ENCODE measurements at places on chromosomes 2 and 18.

DNA sequence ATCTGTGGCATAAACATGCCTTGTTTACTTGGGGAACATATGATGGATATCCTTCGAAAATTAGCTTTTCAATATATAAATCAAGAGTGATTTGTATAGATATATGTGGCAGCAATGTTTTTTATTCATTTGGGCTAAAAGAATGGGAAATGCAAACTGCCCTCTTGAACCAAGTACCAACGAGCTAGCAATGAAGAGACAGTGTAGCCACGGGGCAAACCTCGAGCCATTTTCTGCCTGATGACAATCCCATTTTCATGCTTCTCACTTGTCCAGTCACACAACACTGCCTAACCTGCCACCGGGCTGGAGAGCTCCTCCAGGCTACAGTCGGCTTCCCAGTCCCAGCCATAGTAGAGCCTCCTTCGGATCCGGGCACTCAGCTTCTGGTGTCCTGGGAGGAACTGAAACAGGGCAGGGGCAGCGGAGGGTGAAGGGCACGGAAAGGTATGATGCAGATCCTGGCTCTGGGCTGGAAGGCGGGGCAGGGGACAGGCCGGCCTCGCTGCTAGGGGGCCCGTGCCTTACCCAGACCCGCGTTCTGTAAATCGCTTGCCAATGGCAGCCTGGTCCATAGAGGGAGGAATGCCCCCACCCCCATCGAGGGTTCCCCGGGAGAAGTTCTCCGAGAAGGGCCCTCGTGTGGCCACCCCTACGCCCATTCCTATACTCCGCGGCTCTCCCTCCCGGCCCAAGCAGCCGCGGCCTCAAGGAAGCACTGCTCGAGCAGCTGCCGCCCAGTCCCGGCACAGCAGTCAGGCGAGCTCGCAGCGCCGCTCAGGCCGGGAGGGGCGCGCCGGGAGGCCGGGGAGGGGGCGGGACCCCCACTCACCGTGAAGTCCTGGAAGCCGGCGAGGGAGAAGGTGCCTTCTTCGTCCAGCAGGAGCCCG is 552 bp downstream of the CNPPD1 start:
- peak; percentile 64 for DNase-seq

GRCh38 chr2:8779795-8780671 is 57.4 kb downstream of the KIDINS220 start:
- no peak for DNase-seq

GRCh38 chr18:44651478-44651877 is 29.2 kb upstream of the SETBP1 start:
- no peak for DNase-seq

DNA sequence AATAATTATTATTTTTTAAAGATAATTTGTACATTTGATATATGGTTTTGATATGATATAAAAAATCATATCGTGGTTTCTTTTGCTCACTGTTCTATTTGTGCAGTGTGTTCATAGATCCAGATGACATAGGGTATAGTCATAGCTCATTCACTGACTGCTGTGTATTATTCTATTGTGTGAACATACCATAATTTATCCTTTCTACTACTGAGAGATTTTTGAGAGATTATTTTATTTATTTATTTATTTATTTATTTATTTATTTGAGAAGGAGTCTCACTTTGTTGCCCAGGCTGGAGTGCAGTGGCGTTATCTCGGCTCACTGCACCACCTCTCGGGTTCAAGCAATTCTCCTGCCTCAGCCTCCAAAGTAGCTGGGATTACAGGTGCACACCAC is 39.0 kb downstream of the FER1L5 start:
- no peak for DNase-seq

DNA sequence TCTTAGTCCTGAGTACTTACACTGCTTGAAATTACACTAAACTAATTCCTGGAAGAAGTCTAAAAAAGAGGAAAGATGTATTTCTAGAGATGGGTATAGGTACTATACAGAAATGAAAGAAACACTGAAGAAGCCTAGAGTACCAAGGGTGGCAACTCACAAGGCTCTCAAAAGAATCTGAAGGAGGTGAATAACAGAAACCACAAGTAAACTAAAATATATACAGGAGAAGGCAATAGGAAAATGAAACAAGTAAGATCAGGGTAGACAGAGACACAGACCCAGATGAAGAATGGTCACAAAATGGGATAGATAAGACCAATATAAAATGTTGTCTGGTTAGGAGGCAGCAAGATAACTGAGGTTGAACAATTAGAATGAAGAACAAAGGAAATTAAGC is 59.9 kb downstream of the USP37 start:
- no peak for DNase-seq

DNA sequence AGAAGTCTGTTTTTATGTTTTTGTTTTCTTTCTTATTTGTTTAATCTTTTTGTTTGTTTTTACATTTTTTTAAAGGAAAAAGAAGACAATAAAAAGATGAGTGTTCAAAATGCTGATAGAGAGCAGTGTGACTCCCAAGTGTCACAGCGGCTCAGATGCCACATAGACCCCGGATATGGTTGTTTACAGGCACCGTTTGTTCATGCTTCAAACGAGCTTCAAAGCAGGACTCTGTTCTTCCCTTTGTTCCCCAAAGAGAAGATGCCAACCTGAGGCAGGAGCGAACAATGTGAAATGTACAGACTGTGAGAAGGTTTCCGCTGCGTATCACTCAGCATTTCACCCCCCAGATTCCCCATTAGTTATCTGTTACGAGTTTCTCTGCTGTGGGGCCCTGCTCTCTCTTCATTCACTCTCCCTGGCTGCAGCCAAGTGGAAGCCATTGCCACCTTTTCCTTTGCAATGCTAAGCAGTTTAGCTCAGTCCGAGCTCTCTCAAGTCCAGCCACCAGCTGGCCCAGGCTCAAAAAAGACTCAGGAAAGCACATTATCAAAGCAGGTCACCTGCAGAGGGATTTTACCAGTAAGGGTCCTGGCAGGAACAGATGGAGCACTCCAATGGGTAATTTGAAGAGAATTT is 36.4 kb upstream of the PHLPP1 start:
- DNase-seq: peak; percentile 19

DNA sequence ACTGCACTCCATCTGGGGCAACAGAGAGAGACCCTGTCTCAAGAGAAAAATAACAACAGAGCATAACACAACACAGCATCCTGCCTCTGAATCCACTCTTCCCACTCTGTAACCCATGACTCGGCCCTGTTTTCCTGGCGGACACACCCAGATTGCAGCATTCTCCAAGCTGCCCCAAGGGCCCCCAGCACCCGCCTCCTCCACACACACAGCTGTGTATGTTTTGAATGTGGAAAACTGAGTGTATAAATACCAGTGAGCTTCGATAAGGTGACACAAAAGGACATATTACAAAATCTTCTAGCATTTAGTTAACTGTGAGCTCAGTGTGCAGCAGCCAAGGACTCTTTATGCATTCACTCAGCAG is 13.0 kb downstream of the IMPA2 start:
- no peak for DNase-seq

DNA sequence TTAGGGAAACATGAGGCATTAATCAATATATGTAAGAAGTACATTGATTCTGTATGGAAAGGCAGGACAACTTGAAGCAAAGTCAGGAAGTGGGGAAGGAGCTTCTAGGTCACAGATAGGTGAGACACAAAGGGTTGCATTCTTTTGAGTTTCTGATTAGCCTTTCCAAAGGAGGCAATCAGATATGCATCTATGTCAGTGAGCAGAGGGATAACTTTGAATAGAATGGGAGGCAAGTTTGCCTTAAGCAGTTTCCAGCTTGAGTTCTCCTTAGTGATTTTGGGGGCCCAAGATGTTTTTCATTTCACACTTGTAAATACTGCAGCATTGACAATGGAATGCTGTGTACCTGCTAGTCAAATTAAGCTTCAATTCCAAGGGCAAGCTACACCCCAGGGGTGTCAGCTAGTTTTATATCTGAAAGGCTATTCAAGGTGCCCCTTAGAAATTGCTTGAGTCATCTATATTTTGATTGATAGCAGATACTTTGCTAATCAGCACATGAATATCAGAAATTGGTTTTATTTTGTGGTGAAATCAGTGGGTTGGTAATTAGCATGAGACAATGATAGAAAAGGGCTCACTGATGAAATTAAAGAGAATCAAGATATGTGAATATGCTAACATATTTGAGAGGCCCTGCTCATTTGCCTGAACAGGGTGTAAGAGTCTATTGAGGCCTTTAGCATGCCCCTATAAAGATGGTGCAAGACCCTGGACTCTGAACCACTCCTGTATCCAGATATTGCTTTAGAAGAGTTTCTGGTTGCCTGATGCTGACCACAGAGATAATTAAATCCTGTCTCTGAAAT is 131.5 kb downstream of the TMEM17 start:
- DNase-seq: no peak

- DNase-seq: no peak
Measured at GRCh38 chr2:187873132-187873531, 318.9 kb upstream of the TFPI start.

DNA sequence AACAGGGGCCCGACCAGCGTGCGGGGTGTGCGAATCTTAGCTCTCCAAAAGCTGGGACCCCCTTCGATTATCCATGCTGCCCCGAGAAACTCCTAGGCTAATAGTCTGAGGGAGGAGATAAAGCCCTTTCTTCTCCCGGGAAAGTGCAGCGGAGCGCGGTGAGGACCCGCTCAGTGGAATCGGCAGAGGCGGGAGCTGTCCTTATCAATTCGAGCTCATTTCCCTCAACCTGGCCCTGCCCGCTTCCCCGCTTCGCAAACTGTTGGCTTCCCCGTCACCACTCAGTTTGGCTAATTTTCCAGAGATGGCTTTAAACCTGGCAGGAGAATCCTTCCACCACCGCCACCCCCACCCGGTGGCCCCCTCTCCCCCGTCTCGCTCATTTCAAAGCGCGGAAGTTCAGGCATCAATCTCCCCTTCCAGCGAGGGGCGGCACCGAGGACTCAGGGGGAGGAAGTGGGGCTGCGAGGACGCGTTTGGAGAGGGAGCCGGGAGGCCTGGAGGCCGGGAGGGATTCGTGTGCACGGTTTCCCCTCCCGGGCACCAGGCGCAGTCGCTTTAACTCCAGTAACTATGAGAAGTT is 1.6 kb downstream of the KLHL14 start:
- peak; percentile 52 for DNase-seq

GRCh38 chr2:24926602-24927252 is 6.7 kb upstream of the ADCY3 start:
- DNase-seq: no peak

DNA sequence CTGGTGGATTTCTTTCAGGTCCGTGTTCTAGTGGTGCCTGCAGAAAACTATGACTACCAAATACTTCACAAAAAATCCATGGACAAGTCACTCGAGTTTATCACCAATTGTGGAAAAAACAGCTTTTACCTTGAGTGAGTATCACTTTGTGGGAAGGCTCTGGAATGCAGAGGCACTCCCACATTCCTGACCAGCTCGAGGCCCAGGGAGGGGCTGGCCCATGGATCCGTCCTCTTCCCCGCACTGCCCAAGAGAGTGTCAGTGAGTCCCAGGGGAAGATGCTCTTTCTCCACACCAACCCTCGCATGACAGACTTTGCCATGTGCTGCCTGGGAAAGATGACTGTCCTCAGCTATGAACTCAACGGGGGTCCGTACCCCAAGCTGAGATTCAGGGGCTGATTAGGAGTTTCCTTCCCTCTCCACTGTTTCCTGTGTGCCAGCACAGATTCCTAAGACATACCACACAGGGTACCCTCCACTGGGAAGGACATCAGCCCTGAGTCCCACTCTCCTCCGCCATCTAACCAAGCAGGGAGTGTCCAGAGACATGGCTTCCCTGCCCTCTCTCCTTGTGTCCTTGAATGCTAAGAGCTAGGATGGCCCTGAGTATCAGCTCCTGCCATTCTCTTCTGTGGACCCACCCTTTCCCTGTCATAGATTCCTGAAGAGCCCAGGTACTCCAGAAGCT is 155.9 kb downstream of the LAMA3 start:
- peak; percentile 55 for DNase-seq

DNA sequence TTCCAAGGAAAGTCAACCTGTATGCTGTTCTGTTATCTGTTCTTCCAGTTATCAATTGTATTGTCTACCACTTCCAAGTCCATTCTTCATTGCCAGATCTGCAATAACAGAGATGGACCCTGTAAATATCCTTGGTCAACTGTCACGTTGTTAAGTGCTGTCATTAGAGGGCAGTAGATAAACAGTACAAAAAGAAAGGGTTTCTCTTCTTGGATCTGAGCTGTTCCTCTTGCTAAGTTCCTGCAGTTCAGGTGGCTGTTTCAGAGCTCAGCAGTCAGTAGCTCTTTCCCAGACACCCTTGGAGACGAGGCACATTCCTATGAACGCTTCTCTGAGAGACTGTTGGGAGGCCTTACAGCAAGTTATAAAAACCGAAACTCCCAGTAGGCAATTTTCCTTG is 957.1 kb upstream of the CHAC2 start:
- no peak for DNase-seq

GRCh38 chr2:238709325-238710025 is 138.4 kb upstream of the TWIST2 start:
- DNase-seq: no peak

- no peak for DNase-seq
Measured at GRCh38 chr2:172861656-172862476, 126.2 kb downstream of the RAPGEF4 start.
